ENCODE measurements at places on chromosomes 11 and 22.

DNA sequence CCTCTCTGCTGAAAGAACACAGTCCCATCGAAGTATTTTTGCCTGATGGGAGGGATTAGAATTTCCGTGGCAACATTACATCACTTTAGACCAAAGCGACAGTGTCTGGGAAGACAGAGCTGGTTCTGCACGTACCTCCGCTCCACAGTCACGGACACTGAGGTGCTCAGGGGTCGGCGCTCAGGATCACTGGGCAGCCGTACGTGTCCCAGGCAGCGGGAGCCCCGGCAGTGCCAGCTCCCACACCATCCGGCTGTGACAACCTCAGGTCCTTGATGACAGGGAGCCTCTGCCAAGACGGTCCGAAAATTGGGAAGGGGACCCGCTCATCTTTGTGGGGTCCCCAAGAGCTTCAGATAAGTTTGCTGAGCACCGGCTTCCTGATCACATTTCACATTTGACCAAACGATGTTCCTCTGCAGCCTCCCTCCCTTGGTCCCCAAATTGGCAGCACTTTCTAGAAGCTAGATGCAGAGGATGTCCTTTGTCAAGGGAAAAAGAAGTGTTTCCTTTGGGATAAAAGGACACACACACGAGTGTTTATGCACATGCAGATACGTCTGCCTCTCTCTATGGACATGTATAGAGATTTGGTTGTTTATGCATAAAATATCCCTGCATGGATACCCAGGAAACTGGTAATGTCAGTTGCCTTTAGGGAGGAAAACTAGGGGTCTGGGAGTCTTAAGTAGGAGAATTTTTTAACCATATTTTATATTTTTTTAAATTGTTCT lies 61.6 kb upstream of the LINC01488 start:
- peak; percentile 29 for DNase-seq

DNA sequence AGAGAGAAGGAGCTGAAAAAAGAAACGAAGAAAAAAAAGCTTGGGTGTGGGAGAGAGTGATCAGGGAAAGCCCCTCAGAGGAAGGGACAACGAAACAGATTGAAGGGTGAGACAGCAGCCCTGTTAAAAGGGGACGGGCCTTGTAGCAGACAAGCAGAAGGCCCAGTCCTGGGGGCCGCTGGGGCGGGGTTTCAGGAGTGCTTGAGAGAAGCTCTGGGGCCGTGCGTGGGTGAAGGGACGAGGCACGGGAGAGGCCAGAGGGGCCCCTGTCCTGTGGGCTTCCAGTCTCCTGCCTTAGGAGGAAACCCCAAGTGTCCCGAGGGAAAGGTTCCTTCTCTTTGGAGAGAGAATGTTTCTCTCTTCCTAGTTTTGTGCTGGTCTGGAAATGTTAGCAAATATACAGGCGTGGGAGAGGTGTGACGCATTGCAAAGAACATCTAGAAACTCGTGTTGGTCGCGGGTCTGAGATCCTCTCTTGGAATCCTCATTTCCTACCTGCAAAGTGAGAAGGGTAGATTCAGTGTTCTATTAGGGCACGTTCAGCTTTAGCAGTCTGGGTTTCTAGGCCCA lies 28.6 kb downstream of the ADAMTS15 start:
- no peak for DNase-seq

GRCh38 chr11:114832532-114833125 lies 154.3 kb downstream of the NXPE2 start:
- no peak for DNase-seq

- DNase-seq = peak; percentile 90
Measured at GRCh38 chr22:20020533-20021195, at the start of gene TANGO2. TSS of gene TANGO2 (plus strand) at chr22:20021110. CDS start at chr22:20036799, 15,689 bp downstream.

DNA sequence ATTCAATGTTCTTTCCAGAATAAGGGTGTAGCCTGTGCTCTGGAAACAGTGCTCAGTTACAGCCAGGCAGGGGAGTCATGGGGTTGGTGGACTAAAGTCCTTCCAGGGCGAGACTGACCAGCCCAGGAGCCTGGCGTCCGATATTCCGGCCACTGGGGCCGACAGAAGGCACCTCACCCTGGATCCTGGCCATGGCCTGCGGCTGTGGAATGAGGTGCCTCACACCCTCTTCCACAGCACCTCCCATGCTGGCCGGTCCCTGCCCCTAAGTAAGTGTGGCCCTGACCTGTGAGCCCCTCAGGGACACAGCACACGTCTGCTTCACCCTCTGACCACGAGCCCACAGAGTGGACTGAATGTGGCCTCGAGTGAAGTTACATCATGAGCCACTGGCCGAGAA lies 50.5 kb downstream of the WNT7B start:
- DNase-seq = no peak

GRCh38 chr11:72253392-72253791 lies 9.4 kb upstream of the PHOX2A start:
- no peak for DNase-seq

DNA sequence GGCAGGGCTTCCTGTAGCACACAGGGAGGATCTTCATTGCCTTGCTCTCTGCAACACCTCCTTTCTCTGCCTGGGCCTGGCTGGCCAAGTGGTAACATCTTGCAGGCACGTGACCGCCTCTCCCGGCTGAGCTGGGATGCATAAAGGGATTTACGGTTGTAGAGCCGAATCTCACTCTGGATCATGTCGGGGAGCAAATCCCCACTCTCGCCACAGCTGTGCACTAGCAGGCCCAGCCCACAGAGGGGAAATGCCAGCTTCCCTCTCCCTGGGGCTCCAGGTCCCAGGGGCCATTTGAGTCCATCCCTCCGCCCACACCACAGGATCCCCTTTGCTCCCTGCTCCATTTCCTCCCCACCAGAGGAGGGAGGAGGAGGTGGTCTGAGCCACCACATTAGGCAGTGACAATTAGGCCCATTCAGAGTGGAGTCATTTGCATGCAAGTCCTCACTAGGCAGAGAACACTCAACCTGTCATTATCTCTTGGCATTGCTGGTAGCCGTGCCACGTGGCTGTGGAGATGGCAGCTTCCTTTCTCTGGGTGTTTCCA lies 196.7 kb downstream of the DSCAML1 start:
- DNase-seq = no peak

DNA sequence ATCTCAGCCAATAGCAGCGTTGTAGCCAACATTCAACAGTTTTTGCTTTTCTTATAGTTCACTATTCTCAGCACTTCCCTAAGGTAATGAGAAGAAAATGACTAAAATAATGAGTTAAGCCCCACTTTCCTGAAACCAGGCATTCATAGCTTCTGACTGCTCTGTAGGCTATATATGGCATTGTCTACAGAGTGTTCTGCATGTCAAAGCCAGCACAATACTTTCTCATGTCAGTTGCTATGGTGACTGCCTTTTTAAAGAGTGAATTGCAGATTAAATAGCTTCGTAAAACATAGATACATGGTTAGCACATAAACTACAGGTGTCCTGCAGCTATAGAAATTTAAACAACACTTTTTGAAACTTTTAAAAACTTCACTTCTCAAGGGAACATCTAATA lies 1256.1 kb upstream of the CNTN5 start:
- DNase-seq = no peak

DNA sequence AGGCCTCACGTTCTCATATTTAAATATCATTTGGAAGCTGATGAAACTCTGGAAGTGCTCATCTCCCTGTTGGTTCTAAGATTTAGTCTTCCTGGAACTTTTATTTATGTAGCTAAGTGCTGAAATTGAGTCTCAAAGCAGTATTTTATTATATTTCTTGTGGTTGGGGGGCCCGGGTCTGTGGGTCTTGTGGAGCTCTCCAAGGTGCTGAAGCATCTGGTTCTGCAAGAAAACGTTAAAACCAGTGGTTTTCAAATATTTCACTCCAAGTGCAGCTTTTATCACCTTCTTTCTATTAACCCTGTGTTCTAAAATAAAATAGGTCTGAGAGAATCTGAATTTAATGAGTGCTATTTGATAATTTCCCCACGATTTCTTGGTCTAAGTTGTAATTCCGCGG lies 1404.8 kb downstream of the TBC1D22A start:
- DNase-seq = no peak

DNA sequence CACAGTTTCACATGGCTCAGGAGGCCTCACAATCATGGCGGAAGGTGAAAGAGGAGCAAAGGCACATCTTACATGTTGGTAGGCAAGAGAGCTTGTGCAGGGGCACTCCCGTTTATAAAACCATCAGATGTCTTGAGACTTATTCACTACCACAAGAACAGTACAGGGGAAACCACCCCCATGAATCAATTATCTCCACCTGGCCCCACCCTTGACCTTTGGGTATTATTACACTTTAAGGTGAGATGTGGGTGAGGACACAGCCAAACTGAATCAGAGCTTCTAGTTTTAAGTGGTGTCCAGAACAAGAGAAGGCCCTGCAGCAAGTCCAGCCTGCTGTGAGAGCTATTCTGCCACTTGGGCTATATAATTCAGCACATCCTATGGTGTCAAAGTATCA lies 493.7 kb downstream of the ETS1 start:
- DNase-seq = no peak

DNA sequence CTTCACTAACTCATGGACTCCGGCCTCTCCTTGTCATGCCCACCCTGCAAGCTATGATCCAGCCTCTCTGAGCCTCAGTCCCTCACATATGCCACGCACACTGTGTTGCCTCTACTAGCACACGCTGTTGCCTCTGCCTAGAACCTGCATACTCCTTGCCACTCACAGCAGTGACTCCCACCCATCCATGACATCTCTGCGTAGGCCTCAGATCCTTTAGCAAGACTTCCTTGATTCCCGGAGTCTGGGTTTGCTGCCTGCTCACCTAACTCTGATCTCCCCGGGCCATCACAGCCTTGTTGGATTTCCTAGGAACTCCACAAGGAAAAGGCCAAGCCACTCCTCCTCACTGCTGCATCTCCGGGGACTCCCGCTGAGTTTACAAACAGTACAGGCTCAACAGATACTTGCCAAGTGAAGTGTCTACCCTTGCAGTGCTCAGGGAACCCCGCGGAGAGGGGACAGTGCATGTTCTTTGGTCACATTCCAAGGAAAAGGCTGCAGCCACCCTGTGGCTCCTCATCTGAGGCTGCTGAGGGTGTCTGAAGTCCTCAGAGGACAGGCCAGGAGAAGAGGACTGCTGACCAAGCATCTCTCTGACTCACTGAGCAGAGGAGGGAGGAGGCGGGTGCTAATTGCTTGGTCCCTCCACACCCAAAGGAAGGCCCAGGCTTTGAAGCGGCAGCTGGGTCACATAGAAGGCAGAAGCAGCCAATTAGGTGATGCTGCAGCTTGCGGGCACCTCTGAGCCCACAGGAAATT lies 42.4 kb upstream of the NAV2 start:
- DNase-seq = peak; percentile 63

DNA sequence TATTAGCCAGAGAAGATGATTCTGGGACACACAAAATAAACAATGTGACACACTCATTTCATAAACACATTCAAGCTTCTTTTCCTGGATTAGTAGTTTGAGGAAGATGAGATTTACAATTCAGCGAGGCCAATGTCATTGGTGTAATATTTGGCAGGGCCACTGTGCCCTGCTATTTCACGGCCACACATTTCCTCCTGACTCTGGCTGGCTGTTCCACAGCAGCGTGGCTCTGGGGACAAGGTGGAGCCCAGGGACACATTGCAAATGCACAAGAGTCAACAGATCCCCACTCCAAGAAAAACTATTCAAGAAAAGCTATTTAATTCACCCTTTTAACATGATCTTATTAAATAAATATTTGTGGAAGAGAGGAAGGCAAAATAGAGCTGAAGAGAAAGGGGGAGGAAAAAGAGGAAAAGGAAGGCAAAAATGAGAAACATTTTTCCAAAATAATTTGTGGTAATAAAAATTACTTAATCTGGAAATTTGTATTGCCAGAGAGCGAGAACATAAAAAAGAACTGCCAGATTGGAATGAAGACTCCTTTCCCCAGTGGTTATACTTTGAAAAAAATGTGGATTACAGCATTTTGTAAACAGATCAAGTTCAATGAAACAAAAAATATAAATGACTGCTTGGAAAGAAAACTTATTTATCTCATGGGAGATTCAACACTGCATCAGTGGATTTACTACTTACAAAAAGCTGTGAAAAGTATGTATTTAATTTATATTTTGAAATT lies 27.1 kb downstream of the NXPE2 start:
- no peak for DNase-seq

- DNase-seq = no peak
Measured at GRCh38 chr11:69536406-69536805, 54.9 kb downstream of the LINC01488 start.

GRCh38 chr11:131977854-131978253 lies 607.4 kb downstream of the NTM start:
- DNase-seq = peak; percentile 80

DNA sequence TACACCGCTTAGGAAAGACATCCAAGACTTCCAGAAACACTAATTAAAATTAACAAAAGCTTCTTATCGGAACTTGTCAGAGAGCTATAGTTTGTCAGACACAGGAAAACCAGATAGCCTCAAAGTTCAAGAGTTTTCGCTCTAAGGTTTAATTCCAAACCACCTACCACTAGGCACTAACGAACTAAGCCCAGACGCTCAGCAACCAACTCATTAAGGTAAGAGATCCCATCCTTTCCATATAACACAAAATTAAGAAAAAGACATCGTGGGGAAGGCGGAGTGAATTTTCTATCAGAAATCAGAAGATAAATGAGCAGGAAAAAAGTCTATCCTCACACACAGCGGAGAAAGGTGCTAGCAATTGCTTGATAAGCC lies 382 bp downstream of the IMMP1L start:
- peak; percentile 1 for DNase-seq

GRCh38 chr11:86388198-86388597 lies 13.5 kb downstream of the CCDC81 start:
- no peak for DNase-seq

- no peak for DNase-seq
Measured at GRCh38 chr11:64296236-64296635, 3.9 kb upstream of the CATSPERZ start.

- DNase-seq = peak; percentile 95
Measured at GRCh38 chr11:72793425-72794367, at the start of gene STARD10. TSS of gene STARD10 (minus strand) at chr11:72794047. CDS start at chr11:72781181, 12,866 bp downstream.

- peak; percentile 50 for DNase-seq
Measured at GRCh38 chr11:103202048-103202651, 92.9 kb downstream of the DYNC2H1 start.

DNA sequence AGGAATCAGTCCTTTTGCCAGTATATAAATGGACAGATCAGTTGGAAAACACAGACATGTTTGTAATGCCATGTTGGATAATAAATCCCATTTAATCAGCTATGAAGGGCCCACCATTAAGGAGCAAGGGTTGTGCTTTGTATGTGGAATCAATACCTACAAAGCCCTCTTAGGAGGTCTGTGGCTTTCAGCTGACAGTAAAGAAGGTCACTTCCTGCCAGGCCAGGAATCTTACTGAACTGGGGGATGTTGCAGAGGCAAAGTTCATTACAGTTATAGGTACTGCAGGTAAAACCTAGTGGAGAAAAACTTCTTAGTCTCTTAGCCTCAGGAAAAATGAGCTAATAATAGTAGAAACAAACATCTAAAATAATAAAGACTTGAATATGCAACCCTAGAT lies 129.5 kb downstream of the FAM76B start:
- no peak for DNase-seq
